ENCODE measurements at places on chromosomes 3 and 15.

DNA sequence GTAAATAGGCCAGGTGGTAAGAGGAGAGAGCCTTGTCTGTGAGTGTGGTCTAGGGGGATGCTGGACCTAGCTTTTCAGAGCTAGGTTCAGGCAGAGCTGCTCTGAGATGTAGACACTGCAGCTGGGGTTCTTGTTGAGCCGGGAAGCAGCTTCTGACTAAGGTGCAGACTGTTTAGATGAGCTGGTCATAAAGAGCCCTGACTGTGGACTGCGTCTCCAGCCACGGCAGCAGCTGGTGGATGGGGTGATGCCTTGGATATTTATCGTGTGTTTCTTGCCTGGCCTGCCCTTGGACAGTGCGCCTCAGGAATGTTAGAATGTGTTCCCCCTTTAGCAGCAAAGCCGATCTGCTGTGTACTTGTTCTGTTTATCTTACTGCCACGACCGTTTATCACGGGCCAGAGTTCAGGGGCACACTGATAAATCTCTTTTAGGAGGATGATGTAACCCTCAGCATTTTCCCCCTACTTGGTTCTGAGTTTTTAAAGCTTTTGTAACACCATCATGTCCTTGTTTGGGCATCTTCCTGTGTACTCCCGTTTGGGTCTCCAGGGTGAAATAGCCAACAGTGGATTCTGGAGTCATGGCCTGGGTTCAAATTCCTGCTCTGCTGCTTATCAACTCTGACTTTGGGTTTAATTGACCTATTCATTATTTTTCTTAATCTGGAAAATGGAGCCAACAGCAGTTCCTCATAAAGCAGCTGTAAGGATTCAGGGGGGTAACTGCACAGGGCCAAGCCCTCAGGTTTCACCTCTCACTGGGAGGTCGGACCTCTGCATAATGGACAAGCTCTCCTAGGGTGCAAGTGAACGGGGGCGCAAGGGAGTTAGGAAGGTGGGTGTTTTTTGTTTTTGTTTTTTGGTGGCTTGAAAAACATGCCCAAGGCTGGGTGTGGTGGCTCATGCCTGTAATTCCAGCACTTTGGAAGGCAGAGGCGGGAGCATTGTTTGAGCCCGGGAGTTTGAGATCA is 51.4 kb downstream of the FLNB start:
- no peak for DNase-seq

GRCh38 chr15:41822471-41822870 is 5.4 kb upstream of the JMJD7 start:
- no peak for DNase-seq

- DNase-seq: no peak
These were observed 13.5 kb upstream of the ZFYVE19 start for GRCh38 chr15:40793216-40793989.

DNA sequence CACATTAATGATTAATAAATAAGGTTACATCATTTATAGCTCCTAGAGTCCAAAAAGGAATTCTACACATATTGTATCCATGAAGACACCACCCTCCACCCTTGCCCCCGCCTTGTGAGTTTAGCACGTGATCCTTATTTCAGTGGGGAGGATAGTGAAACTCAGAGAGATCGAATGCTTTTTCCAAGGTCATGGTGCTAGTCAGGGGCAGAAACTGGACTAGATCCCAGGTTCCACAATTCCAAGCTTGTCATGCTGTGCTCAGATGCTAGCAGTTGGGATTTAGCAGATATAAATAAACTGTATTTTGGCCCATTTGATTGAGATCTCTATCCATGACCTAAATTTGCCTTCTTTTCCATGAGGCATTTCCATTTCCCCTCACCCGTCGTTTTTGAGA is 227.4 kb upstream of the THRB start:
- no peak for DNase-seq
